Suppressor macrophage treated with lipopolysaccharide for 1 hour (primary cell): ENCODE measurements at places on chromosomes 4 and X.
A peak's percentile ranks its signal among the peaks of the same experiment; 100 is the strongest.

DNA sequence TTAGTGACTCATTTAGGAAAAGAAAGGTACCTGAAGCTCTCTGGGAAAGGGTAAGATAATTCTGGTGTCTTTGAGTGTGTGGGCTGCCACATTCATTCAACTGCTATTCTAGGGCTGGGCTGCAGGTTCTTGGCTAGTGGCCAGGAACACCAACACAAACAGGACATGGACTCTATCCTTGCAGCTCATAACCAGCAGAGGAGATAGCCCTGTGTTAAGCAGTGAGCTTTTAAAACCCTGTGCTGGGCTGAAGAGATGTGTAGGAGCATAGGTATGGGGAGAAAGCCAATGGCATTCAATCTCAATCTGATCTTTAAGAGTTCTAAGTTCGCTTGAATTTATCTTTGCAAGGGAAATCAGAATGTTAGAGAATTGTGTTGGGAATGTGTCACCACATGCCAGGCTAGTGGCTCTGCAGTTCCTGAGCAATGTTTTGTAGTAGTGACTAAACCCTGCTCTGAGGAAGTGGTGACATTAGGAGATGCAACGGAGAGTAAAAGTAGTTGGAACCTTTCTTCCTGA, 39.2 kb downstream of the SGMS2 start:
- peak; percentile 46 for DNase-seq

DNA sequence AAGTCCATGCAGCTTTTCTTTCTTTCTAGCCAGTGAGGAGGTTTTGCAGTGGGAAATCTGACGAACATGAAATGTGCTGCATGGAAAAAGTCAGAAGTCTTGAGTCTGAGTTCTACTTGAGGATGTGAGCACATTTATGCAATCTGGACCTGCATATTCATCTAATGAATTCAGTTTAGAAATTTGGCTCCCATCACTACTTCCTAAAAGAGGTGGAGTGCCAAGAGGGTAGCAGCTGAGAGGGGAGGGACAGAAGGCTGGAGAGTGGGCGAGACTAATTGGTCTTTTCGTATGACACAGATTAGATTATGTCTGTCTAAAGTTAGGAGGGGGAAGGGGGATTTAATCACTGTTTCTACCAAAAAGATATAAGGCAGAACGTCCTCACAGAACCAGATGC, 535.9 kb downstream of the IQCM start:
- DNase-seq, result no peak

DNA sequence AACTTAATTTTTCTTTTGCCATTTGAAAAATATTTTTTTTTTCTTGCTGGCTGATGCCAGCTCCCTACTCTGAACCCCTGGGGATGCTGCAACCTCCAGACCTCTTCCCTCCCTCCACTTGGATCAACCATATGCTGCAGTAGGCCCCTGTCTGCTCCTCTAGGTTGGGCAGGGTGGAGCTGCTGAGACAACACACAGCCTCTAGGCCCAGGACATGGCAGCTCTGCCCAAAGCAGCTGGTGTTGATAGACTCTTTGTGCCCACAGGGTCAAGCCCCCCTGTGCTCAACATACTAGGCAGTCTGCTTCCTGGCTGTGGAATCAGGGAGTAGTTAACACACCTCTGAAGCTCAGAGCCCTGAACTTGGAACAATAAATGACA, 19.9 kb upstream of the CLNK start:
- DNase-seq, result no peak

GRCh38 chr4:14596904-14597303, 405.4 kb upstream of the CPEB2 start:
- DNase-seq, result no peak

GRCh38 chrX:111608724-111609123, 72.2 kb upstream of the ALG13 start:
- DNase-seq, result no peak

- peak; percentile 57 for DNase-seq
Observed at GRCh38 chrX:119981286-119982070, 37.9 kb upstream of the NKAP start.

GRCh38 chr4:182749667-182750167, 167.5 kb downstream of the DCTD start:
- DNase-seq, result no peak

DNA sequence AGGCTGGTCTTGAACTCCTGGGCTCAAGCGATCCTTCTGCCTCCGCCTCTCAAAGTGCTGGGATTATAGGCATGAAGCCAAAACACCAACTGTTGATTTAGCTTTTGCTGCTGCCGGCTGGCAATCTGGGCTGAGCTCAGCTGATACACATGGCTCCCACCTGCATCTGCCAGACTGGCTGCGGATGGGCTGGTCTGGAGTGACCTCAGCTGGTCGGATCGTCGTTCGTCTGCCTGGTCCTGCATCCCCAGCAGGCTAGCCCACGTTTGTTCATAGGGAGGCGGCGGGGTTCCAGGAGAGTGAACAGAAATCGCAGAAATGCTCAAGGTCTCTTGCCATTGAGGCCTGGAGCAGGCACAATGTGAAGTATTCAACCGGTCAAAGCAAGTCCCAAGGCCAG, 74.4 kb upstream of the DDX3X start:
- DNase-seq, result no peak

DNA sequence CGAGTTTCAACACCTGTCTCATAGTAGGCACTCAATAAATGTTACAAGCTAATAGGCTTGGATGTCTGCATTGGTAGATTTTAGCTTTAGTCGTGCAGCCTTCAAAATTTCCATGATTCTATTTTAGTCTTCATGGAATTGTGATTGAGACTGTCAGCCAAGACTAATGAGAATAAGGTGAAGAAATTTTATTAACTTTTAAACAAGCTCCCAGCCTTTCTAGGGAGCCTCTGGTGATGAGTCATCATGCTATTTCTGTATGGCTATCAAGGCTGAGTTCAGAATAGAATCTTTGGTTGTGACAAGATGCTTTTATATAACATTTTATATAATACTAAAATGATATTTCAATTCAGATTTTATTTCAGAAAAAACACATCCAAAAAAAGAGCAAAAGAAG, 685.8 kb downstream of the GABRG1 start:
- no peak for DNase-seq

GRCh38 chr4:184510401-184510800, 36.1 kb upstream of the IRF2 start:
- peak; percentile 96 for DNase-seq

GRCh38 chr4:148452970-148453369, 10.8 kb upstream of the NR3C2 start:
- no peak for DNase-seq

GRCh38 chrX:47078129-47079043, at the start of gene RGN:
Gene RGN (plus strand): TSS chrX:47078443. CDS start chrX:47081145, 2,702 bp downstream.
- DNase-seq, result no peak

- no peak for DNase-seq
Observed at GRCh38 chrX:139738581-139738980, 30.6 kb upstream of the MCF2 start.

GRCh38 chr4:15912236-15912635, 26.3 kb downstream of the FGFBP1 start:
- no peak for DNase-seq

DNA sequence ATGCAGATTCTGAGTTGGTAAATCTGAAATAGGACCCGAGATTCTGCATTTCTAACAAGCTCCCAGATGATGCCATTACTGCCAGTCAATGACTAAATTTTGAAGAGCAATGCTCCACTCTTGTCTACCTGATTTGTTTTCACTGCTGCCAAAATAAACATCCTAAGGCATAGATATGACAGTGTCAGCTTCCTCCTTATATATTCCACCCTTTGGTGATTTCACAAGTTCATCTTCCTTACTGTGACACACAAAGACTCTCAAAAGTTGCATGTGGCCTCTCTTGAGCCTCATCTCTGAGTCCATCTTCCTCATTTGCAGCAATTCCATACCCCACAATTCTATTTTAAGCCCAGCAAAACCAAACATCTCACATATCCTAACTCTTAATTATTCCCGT, 110.9 kb downstream of the FBXW7 start:
- peak; percentile 73 for DNase-seq

- DNase-seq, result no peak
Observed at GRCh38 chrX:130211415-130212186, 39.8 kb downstream of the RAB33A start.

- no peak for DNase-seq
Observed at GRCh38 chr4:89173336-89174090, 62.2 kb downstream of the TIGD2 start.

GRCh38 chr4:38688676-38689355, 24.8 kb downstream of the KLF3 start:
- DNase-seq, result no peak

DNA sequence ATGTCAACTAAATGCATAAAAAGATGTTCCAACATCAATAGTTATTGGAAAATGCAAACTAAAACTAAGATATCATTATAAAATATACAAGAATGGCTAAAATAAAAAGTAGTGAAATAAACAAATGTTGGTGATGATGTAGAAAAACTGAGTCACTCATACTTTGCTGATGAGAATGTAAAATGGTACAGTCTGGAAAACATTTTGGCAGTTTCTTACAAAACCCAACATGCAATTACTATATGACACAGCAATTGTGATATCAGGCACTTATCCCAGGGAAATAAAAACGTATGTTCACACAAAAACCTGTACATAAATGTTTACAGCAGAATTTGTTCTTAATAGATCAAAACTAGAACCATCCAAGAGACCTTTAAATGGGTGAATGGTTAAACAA, 182.6 kb downstream of the RTL9 start:
- no peak for DNase-seq

DNA sequence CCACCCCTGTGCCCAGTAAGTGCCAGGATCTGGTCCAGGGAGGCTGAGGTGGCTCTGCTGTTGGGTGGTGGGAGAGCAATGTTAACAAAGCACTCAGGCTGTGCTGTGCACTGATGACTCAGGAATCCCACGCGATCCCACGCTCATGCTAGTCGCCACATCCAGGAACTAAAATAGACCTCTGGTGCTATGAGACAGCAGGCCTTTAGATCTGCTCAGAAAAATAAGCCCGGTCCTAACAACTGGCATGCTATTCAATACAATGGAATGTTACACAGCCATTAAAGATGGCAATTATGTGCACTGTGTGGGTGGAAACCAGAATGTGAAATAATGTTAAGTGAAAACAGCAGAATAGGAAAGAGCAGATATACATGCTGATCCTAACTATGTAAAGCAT, 26.0 kb downstream of the ARL13A start:
- DNase-seq, result peak; percentile 23

DNA sequence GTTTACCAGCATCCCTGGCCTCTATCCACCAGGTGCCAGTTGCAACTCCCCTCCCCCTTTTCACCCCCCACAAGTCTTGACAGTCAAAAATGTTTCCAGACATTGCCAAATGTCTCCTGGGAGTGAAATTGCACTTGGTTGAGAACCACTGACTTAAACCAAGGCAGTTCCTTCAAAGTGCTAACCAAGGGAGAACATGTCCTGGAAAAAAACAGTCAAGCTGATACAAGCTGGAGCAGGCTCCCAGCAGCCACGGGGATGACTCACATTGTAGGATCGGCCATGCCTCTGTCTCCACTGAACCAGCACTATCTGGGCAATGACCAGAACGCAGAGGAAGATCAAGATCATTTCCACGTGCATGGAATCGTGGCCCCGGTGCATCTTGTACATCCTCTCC, 11.4 kb downstream of the RNF175 start:
- DNase-seq, result peak; percentile 73

- peak; percentile 5 for DNase-seq
Observed at GRCh38 chr4:52943677-52944076, 81.6 kb downstream of the RASL11B start.

DNA sequence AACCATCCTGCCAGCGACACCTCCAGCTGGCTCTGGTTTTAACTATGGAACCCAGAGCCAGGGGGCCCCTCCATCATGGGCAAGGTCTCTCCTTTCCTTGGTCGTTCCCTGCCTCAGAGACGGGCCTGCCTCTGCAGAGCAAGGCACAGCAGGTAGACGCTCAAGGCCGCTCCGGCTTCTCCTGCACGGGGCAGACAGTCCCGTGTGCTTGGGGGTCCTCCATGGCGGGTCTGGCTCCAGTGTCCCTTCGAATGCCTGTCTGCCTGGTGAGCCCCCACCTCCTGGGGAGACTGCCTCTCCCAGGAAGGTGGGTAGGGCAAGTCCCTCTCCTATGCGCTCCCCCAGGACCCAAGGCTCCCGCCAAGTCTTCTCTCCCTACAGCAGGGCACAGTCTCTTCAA, 71.5 kb downstream of the ACOX3 start:
- no peak for DNase-seq

GRCh38 chr4:823761-824460, 2.0 kb downstream of the CPLX1 start:
- no peak for DNase-seq

- DNase-seq, result no peak
Observed at GRCh38 chr4:38154681-38155588, 194.7 kb downstream of the PTTG2 start.

GRCh38 chrX:100829730-100830129, 9.5 kb downstream of the CSTF2 start:
- DNase-seq, result peak; percentile 62

- peak; percentile 36 for DNase-seq
Observed at GRCh38 chr4:102007959-102008425, 217.5 kb downstream of the BANK1 start.

GRCh38 chr4:112201915-112202505, 29.6 kb upstream of the AP1AR start:
- no peak for DNase-seq

GRCh38 chrX:9141496-9141895, 107.6 kb upstream of the FAM9B start:
- no peak for DNase-seq

DNA sequence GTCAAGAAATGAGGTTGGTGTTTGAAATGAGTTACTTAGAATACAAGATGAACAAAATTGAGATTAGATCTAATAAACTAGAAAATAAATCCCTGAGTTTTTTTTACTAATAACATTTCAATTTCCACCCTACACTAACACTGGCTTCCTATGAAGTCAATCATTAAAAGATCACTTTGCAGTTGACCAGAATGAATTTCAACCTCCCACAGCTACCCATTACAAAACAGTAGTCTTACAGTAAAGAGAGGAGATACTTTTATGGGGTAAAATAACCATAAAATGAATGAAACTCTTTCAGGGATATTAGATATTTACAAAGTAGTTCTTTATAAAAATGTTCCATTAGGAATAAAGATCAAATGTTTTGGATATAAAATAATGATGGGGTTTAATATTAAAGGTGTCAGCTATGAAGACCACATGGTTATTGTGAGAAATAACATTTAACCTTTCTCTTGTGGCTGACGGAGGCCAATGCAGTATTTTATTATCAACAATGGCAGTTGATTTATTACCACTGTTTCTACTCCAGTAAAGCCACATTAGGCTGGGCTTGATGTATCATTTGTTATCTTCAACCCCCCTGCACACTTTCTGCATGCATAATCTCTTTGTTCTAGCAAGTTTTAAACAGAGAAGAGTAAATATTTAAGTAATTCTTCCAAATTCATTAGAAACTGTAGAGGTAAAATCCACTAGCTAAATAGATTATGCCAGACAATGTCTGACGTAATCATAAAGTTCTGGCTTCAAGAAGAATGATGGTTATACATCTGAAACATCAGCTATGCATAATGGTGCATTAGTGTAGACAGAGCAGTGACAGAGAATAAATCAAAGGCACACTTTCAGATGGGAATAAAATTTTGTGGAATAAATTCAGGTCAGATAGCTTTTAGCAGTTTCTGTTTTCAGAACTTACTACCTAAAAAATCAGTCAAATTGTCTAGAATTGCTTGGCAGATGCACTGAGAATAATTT, 516.6 kb downstream of the PCDH18 start:
- DNase-seq, result no peak
